ENCODE measurements at places on chromosomes 7 and 10.

GRCh38 chr10:6583447-6583846 lies 3.4 kb upstream of the PRKCQ start:
- no peak for DNase-seq

DNA sequence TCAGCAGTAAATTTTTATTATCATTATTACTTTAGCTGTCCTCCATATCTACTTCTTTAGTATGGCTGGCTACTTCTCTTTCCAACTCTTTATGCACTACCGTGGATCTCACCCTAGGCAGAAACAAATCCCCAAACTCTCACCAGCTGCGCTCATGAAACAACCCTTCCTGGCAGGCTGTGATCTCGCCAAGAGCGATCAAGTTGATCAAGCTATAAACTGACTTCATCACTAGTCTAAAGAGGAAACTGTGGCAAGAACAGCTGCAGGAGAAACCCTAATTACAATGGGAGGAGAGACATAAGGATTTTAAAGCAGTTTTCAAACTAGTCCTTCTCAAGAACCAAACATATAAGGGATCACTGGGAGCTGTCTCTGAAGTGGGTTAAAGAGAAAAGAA lies 160.5 kb upstream of the PRSS58 start:
- DNase-seq, result no peak

- peak; percentile 55 for DNase-seq
Measured at GRCh38 chr7:158695726-158696452, 8.7 kb downstream of the NCAPG2 start.

DNA sequence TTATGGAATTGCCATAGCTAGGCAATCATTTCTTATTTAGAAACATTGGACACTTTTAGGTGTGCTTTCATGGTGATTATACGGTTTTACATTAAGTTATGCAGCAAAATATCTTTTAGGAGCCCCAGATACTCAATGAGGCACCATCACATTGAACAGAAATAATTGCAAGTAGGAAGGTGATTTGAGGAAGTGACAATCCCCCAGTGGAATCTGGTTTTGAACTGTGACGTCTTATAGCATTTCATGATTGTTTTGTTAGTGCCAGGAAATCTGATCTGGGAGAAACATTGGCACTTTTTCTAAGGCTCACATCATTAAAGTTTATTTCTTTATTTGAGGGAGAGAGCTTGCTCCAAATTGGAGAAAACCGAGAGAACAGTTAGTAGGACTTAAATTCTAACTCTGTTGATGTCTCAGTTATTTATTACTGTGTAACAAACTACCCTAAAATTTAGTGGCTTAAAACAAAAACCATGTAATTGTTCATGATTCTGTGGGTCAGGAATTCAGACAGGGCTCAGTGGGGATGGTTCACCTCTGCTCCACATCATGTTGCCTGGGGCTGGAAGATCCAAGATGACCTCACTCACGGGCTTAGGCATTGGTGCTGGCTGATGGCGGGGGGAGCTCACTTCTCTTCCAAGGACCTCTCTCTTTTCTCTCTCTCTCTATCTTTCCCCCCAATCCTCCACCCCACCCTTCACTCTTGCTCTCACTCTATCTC lies 78.2 kb upstream of the STEAP1B start:
- no peak for DNase-seq

DNA sequence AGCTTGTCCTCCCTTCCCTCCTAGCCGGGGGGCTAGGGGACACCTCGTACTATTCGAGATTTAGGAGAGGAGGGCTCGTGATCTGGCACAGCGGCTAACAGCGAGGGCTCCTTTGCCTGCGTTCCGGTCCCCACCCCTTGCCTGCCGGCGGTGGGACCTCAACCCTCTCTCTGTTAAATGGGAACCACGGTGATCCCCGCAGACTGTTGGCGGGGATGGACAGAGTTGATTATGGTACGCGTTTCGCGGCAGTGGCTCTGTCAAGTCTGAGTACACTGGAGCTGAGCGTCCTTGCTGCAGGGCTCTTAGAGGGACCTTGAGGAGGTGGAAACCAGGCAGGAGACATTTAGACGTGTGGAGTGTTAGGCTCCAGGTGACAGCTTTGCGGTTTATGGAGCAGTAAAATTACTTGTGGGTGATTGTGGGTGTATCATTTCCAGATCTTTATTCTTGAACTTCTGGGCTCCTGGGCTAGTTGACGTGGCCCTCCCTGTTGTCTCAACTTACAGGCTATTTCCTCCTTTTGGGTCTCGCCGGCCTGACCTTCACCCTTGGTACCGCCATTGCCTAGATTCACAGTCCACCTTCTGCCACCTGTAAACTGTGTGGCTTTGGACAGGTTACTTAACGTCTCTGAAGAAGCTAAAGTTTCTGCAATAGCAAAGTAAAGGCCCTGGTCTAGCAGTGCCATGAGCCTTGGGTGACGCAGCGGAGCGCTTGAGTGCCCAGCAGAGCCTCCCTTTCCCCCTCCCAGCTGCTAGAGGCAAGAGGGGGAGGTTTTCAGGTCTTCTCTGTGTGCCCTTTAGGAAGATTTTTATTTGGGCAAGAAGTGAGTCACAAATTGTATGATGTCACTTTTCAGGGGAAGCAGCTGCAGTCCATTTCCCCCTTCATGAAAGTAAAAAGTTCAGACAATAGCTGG lies 739 bp downstream of the CASP7 start:
- DNase-seq, result no peak

DNA sequence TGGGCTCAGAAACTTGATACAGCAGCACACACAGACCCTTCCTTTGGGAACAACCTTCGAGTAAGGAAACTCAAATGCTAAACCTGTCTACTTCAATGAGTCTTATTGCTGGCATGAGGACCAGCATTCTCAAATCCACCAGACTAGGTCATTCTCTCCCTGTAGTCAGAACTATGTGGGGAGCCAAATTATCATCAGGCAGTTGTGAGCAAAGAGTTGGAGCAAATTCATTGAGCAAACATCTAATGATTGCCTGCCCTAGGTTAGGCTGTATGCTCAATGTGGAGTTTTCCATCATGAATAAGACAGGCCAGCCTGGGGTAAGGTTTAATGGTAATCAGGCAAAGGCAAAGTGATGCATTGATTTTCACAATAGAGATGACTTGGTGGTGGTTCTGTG lies 3.6 kb downstream of the EPDR1 start:
- no peak for DNase-seq

GRCh38 chr10:59803714-59804113 lies 50.5 kb upstream of the MRLN start:
- DNase-seq, result no peak

DNA sequence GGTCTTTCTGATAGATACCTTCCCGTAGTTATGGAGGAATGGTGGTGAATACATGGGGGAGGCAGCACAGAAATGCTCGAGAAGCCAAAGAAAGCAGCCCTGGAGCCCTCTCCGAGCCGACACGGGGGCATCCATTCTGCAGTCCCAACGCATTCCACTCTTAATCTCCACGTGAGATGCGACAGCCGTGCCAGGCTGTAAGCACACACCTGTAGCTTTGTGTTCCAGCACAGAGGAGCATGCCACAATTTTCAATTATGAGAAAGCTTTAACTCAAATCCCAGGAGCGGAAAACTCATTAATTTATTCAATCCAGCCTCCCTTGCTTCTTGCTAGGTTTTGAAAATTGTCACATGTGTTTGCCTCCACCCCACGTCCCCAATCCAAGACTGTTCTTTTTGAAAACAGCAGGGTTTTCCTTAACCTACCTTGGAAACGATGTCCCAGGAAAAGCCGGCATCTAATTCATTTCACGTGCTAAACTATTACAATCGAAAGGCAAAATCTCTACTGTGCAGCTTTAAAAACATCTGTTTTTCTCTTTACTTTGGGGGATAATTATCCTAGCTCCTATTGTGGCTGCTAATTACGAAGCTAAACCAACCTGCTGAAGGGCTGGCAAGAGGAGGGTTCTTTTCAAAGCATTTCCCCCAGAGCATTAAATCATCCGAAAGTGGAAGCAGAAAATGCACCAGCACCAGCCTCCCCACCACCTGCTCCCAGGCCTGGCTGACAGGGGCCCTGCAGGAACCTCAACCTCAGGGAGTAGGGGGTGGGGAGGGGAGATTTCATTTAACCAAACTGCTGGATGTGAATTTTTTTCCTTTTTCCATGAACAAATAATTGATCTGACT lies 56.0 kb upstream of the CHST15 start:
- no peak for DNase-seq

DNA sequence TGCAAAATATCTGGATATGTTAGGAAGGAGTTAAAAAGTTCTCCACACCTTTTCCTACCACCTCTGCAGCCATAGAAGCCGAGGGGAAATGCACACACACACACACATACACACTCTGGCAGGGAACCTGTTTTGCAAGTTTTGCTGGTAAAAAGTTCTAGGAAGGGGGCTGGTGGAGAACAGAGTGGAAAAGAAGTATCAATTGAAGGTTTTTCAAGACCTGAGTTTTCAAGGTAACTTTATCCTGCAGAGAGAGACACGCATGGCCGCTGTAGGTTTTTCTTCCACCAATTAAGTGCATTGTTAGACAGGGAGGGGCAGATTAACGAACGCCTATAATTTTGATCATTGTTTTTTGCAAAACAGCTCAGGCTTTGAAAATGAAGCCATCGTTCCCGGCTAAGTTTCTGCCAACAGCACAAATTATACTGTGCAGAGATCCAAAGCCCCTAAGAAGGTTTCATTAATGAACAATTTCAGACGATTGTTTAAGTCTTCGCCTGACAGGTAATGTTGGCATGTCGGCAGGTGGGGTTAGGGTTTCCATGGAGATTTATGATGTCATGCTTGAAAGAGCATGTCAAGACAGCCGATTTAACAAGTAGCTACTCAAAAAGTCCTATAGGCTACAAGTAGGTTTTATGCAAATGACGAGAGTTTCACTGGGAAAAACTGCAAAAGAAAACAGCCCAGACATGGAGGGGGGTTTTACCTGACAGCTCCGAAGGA lies 29.7 kb downstream of the KIAA1217 start:
- DNase-seq, result no peak

DNA sequence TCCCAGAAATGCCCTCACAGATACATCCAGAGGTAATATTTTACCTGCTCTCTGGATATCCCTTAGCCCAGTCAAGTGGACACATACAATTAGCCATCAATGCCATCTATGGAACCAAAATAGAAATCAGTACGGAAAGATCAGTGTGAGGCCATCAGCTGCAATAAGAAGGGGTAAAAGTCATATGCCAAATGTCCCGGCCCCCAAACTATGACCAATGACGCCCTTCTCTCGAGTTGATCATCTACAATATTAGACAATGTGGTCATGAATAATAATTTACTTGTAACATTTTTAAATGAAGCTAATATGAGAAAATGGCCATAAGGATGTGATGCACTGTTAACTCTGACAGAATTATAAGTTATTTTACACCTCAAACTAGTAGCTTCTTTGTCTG lies 588.9 kb downstream of the POM121L12 start:
- DNase-seq, result no peak

DNA sequence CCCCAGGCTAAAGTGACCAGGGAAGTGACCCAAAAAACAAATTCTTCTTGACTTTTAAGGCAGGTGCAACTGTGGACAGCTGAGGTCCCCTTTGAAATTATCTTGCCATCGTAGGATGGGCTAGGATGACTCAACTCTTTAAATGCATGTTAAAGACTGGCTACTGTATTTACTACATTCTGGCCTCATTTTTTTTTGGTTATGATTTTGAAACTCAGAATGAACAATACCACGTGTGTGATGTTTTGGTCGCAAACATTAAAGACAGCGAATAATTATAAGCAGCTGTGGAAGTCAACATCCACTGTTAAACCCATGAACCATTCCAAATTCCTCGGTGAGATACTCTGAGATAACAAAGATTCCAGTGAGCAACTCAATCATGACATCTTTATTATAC lies 1.2 kb upstream of the SLC13A4 start:
- no peak for DNase-seq

DNA sequence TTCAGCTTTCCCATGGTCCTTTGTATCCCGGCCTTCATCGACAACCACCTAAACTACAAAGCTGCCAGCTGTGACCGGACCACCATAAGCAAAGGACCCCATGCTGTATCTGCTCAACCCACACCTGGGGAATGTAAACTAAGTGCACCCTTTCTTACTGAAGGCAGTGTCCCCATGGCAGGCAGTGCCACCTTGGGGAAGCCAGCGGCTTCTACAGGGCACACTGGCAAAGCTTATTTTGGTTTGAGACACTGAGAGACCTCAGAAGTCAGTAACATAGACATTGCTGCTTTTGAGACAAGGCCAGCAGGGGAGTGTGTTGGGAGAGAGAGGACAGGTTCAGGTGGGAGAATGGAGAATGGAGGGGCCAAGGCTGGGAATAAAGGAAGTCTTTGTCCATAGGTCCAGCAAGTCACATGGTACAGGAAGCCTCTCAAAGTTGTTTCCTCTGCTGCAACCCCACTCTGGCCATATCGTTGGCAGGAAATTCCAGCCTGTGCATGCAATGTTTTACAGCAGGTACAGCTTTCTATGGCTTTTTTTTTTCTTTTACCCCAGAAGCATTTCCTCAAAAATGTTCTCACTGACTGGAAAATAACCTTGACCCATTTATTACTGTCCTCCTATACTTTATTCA lies 85.9 kb upstream of the NPVF start:
- no peak for DNase-seq

DNA sequence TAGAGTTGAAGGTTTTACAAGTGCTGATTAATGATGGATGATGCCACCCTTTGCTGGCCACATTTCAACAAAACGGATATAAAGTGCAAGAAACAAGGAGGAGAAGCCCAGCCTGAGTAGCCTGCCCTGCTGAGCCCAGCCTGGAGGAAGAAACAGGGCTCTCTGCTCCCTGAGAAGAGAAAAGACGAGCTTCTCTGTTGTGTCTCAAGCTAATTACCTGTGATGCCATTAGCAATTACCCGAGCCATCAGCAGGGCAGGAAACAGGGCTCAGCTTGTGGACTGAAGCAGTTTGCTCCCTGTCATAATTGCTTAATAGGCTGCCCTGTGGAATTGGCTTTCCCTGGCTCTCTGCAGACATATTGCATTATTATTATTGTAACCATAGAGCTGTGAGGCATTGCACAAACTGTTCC lies 709.3 kb upstream of the AUTS2 start:
- no peak for DNase-seq

GRCh38 chr10:12214763-12215218 lies 18.8 kb downstream of the CDC123 start:
- peak; percentile 44 for DNase-seq

GRCh38 chr7:30851651-30852307 lies 59.9 kb upstream of the AQP1 start:
- peak; percentile 69 for DNase-seq

- no peak for DNase-seq
Measured at GRCh38 chr7:1742555-1743303, 72.7 kb downstream of the ELFN1 start.

- no peak for DNase-seq
Measured at GRCh38 chr10:52064084-52064845, 249.8 kb upstream of the DKK1 start.

DNA sequence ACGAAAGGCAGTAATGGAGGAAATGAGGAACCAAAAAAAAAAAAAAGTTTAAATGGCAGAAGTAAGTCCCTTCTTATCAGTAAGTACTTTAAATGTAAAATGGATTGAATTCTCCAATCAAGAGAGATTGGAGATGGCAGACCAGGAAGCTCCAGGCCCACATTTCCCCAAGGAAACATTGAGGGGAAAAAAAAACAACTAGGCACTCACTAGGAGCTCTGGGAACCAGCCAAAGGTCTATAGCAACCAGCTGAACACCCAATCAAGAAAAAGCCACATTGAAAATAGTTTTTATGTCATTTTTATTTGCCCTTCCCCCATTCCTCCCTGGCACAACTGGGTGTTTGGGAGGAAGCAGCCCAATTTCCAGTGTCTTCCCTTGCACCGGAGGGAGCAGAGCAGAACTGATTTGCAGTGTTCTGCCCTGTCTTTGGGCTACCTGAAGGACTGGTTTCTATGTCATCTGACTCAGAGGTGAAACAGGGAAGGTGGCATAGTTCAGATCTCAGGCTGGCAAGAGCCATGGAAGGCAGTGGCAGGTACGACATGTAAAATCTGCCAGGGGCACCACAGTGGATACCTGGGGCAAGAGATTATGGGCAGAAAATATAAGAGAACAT lies 121.9 kb downstream of the SMURF1 start:
- no peak for DNase-seq

Data from AG09319 (cell line).